ENCODE measurements at places on chromosomes 16 and 17.

DNA sequence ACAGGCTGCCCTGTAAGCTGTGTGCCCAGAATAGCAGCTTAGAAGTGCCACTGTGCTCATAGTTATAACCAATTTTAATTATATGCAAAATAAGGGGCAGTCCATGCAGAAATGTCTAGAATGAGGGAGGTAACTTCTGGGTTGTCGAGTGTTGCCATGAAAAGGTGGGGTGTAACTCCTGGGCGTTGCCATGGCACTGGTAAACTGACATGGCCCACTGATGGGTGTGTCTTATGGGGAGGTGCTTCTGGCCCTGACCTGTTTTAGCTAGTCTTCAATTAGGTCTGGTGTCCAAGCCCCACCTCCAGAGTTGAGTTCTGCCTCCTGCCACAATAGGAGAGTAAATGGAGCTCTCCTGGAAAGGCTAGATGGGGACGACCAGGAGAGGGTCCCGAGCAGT is 120.6 kb downstream of the SALL1 start:
- DNase-seq = no peak

GRCh38 chr17:68749349-68750207 is 148.4 kb upstream of the FAM20A start:
- DNase-seq = no peak

GRCh38 chr17:73423159-73423715 is 111.4 kb upstream of the CDC42EP4 start:
- no peak for DNase-seq

- no peak for DNase-seq
Measured at GRCh38 chr16:19304750-19305149, 19.2 kb downstream of the CLEC19A start.

GRCh38 chr16:54411544-54411943 is 125.0 kb upstream of the IRX3 start:
- no peak for DNase-seq

DNA sequence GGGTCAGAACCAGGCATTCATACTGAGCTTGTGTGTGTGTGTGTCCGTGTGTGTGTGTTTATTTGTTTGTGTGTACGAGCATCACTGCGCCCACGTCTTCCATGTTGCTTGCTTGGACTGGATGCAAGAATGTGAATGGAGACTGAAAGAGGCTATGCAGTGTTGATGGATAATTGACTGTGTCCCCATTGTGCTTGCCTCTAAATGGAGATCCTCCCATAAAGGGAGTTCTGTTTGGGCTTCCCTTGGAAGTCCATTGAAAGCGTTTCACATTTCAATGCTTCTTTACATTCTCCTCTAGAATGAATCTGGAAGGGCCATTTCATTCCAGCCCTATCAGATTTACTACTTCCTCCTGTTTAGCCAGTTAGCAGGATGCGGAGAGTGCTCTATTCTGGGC is 124.0 kb downstream of the GP2 start:
- DNase-seq = no peak

GRCh38 chr17:39981207-39981741 is 667 bp downstream of the PSMD3 start:
- no peak for DNase-seq

- DNase-seq = no peak
Measured at GRCh38 chr16:22948058-22948602, 134.2 kb downstream of the HS3ST2 start.

DNA sequence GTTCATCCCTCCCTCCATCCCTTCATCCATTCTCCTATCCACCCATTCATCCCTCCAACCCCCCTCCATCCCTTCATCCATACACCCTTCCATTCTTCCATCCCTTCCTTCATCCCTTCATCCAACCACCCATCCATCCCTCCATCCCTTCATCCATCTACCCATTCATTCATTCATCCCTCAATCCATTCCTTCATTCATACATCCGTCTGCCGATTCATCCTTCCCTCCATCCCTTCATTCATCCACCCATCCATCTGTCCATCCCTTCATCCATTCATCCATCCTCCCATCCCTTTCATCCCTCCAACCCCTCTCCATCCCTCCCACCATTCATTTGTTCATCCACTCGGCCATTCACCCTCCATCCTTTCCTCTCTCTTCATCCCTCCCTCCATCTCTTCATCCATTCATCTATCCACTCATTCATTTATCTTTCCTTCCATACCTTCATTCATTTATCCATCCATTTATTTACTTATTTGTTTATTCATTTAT is 95.7 kb downstream of the FOXL1 start:
- no peak for DNase-seq

DNA sequence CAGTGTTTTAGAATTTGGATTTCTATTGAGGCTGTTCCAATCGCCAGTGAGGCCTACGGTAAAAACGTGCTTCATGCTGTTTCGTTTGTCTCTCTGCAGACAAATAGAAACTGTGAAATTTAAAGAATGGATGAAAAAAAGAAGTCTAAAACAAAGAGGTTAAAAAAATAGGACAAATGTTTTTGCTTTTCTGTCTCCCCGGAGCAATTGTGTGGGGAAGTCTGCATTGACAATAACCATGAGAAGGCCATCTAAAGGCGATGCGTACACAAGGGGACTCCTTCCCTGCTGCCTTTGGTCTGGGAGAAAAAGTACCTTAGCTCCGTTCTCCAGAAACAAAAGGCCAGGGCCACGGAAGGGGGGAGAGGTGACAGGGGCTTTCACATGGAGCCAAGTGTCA is 4.6 kb upstream of the ZFHX3 start:
- no peak for DNase-seq

- DNase-seq = no peak
Measured at GRCh38 chr17:75980188-75981018, 1.4 kb downstream of the TEN1 start.

DNA sequence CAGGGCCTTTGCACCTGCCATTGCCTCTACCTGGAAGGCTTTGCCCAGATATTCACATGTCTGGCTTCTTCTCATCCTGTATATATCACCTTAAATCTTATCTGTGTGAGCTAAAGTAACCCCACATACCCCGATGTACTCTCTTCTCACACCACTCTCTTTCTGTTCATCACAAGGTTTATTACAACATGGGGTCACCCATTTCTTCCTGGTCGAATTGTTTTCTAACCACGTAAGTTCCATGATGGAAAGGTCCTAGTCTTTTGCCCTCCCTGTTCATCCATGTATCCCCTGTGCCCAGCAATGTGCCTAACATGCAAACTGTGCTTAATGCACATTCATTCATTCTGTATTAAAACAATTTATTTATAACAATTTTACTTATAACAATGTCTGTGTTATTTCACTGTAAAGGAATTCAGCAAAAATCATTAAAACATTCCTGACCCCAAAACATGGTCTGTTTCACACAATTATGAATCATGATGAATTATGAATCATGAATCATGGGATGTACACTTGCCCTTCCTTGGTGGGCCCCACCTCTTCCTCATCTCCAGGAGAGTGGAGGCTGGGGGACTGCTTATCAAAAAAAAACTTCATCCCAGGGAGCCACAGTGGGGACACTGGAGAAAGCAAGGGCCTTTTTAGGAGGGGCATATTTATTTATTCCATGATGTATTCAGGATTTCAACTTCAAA is 336.4 kb downstream of the GRIN2A start:
- DNase-seq = no peak

GRCh38 chr16:87489434-87490045 is 3.3 kb downstream of the ZCCHC14 start:
- no peak for DNase-seq

GRCh38 chr17:44095647-44096496 is 25.3 kb downstream of the G6PC3 start:
- no peak for DNase-seq

DNA sequence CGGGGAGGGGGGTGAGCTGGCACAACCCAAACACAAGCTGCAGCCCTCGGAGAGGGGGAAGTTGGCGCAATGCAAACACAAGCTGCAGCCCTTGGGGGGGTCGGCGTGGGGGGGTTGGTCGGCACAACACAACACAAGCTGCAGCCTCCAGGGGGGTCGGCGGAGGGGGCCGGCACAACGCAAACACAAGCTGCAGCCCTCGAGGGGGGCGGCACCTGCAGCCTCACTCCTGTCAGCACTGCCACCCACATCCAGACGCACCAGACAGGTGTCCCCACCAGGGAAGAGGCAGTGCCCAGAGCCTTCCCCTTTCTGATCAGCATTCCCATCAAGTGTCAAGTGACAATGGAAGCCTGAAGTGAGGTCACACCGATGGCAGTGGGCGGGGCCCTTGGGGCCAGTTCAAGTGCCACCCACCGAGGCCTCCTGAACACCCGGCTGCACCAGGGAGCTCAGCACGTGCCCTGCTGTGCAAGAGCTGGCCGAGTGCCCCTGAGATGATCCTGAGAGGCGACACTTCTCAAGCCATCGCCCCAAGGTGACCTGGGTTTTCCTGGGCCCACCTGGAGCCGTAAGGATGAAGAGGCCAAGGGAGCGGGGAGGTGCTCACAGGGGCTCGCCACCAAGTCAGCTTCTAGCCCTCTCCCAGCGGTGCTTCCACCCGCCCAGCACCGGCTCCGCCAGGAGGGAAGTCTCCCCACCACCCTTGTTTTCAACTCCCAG is 59.3 kb downstream of the KLHDC4 start:
- no peak for DNase-seq

- DNase-seq = no peak
Measured at GRCh38 chr16:54027062-54027461, 259.5 kb downstream of the IRX3 start.

GRCh38 chr16:2777903-2778629 is 986 bp upstream of the ELOB start:
- DNase-seq = no peak

DNA sequence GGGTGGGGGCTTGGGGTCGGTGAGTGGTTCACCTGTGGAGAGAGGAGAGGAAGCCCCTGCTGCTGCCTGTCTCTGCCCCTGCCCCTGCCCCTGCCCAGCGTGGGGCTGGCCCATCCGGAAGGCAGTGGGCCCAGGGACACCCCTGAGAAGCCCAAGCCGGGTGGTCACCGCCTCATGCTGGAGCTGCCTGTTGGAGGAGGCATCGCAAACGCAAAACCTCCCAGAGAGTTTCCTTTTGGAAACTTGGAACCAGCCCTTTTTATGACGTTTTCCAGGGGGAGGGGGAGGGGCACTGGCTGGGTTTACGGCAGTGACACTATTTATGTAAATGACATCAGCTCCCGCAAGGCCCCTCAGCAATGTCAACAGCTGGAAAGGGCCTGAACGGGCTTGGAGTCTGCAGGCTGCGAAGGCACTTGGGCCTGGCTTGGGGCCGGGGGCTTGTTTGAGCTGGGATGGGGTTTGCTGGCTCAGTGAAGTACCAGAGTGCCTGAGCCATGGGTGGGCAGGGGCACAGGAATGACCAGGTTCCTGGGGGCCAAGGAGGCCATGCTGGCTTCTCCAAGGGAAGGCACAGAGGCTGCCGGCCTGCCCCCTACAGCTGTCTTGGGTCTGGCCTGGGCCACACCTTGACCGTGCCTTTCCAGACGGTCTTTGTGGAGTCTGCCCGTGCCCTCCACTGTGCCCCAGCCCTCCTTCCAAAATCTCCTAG is 219.5 kb downstream of the NTN1 start:
- no peak for DNase-seq

All from Panc1 (cell line).